ENCODE measurements at places on chromosomes 4 and X.

- DNase-seq: no peak
Observed at GRCh38 chrX:72208126-72208800, 26.7 kb downstream of the PIN4 start.

GRCh38 chrX:154097003-154097588 lies 421 bp downstream of the MECP2 start:
- peak; percentile 60 for DNase-seq

DNA sequence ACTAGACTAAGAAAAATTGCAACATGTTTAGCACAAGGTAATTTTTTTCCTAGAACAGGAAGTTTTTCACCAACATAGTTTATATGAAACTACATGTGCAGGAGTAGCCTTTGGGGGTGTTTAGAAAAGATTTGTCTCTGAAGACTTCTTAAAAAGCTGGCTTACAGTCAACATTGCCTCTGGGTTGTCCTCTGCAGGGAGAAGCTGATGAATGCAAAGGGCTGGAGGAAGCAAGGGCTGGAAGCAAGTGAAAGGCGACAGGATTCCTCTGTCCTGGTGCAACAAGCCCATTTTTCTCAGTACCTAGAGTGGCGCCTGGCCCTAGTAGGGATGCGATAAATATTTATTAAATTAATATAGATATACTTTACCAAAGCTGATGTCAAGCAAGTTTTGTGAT lies 180.3 kb upstream of the LCORL start:
- no peak for DNase-seq

DNA sequence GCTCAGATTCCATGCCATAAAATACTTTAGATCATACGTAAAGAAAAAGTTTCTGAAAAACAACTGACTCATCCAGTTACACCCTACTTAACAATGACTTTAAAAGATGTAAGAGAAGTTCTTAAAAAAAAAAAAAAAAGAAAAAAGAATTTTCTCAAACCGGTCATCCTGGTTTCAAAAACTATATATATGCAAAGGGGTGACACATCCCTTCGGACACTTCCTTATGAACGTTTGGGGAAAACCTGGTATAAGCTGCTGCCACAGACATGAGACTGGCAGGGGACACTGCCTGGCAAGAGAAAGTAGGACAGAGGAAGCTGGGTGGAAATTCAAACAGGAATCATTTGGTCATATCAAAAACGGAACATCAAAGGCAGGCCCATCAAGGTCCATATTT lies 81.2 kb upstream of the PRSS48 start:
- DNase-seq: no peak

- no peak for DNase-seq
Observed at GRCh38 chr4:26015133-26015651, 101.2 kb downstream of the SMIM20 start.

GRCh38 chrX:108732630-108733321 lies 3.6 kb downstream of the IRS4 start:
- DNase-seq: no peak

DNA sequence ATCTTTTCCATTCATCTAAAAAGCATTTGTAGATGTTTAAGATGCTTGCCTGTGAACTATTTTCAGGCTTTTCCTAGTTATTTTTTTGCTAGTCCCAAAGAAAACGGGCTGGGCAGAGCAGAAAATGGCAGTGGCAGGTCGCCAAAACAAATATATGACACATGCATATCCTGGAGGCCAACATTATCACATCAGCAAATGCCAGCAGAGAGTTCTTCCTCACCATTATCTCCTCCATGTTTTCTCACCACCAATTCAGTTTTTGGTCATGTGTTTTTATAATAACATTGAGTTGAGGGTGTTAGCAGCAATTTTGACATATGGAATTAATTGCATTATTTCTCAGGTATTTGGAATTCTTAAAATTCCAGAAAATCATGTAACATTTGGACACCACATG lies 97.9 kb upstream of the EOLA2 start:
- no peak for DNase-seq

- no peak for DNase-seq
Observed at GRCh38 chrX:21658746-21659145, 616 bp upstream of the KLHL34 start.

DNA sequence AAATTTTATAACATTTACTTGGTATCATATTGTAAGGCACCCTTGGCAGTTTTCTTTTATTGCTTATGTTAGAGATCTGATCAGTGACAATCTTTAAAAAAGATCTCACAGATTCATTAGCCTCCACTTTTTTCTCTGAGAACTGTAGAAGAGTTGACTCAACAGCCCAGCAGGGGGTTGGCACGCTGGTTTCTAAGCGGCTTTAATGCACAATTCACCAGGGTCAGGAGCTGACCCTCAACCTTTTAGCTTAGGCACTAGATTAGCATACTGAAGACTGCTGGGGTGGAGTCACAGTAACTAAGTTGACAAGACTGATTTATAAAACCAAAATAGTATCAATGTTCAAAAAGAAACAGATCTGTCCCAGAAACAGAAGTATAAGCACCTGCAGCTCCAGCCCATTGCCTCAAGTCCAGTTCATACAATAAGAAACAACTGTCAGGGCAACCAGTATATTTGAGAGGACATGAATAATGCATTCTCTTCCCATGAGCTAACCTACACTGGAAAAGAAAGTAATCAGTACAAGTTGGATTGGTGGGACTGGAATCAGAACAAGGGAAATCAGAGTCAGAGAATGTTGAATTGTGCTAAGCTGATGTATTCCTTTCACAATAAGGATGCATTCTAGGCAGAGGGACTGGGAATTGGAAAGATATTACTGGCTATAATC lies 77.6 kb downstream of the PDE5A start:
- no peak for DNase-seq

- DNase-seq: no peak
Observed at GRCh38 chrX:13340182-13340791, 20.4 kb upstream of the ATXN3L start.

DNA sequence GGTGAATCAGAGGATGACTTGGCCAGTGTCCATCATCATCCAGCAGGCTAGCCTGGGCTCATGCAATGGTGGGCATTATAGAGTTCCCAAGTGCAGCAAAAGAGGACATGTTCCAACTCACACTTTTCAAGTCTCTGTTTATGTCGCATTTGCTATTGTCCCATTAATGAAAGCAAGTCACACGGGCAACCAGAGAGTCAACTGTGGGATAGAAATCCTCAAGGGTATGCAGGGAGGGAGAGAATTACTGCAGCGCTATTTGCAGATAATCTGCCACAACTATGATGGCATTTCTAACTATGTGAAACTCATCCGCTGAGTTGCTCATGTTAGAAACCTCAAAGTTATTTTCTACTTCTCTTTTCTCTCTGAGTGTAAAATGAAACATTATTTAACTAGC lies 78.5 kb upstream of the TAB3 start:
- no peak for DNase-seq

GRCh38 chrX:39851745-39852455 lies 245.9 kb downstream of the BCOR start:
- no peak for DNase-seq

DNA sequence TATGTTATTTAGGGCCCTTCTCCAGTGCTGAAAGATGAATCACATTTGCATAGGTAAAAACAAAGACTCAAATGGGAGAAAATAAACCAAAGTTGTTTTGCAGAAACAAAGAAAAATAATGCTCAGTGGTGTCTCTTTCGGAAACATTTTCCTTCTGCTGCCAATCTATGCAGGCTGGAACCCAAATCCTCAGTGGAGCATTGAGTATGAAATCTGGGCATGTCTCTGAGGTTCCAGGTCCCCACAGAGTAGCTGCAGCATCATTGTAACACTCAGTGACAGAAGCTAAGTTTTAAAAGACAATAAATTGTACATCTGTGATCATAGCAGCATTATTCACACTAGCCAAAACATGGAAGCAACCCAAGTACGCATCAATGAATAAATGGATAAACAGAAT lies 303.6 kb downstream of the FBXW7 start:
- DNase-seq: no peak

DNA sequence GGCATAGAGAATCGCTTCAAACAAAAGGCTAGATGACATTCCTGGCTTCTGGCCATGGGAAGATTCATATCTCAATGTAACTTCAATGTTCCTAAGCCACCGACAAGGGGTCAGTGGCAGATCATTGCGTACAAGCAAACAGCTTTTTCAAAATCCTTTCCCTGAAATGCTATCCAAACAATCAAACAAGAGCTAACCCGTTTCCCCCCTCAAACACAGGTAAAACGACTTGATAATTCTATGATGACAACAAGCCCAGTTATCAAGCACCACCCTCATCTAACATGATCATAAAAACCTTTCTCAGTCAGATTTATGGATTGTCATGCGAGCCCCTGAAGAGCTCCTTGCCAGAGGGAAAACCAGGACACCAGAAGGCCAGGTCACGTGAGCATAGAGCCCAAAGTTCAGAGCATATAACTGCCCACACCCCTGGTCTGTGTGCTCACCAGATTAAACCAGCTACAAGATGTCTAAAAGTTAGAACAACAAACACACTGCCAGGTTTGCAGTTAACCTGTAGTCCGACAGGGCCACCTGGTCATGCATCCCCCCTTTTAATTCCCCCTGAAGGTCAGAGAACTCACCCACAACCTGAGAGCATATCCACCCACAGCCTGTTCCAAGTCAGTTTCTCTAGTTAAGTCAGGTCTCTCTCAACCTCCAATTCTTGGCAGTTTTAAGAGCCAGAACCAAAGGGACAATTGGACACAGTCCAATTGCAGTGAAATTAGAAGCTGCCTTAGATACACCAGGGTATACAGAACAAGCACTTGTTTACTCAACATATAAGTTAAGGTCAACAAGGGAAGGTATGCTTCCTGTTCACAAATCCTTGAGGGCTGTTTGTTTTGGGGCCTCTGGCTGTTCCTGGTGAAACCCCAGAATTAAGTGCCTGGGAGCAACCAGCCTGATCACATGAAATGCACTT lies 248.1 kb upstream of the PPARGC1A start:
- no peak for DNase-seq

DNA sequence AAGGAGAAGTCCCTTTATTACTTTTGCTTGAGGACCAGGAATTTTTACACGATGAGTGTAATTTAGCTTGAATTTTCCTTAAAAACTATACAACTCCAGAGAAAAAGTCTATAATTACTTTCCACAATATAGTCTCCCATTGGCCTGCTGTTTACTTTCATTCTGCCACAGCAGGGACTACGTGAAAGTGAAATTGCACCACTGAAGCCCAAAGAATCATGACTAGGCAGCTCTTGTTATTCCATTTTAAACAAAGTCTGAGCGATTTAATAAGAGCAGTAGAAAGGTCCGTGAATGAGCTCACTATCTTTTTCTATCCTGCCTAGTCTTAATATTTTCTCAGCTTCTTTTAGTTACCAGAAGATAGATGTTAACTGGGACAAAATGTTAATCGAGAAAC lies 68.6 kb downstream of the ADGRG4 start:
- DNase-seq: no peak

DNA sequence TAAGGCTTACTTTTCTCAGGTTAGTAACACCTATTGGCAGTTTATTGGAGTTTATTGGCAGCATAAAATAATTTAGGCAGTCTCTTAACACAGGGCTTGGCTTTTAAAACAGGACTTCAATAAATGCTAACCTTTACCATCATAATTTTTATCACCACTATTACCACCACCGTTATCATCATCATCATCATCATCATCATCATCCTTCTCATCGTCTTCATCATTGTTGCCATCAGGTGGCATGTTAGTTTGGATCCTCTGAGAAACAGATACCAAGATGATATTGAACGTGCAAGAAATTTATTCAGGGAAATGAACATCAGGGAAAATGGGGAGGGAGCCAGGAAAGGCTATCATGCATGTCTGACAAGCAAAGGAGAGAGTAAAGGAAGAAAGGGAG lies 16.2 kb downstream of the GBA3 start:
- DNase-seq: no peak

All from CD4-positive, alpha-beta memory T cell (primary cell).